NCI-H1694 treated with DMSO at 0.1 percent for 48 hours (cell line): ENCODE measurements at places on chromosomes 5 and 9.
A peak's percentile ranks its signal among the peaks of the same experiment; 100 is the strongest.

DNA sequence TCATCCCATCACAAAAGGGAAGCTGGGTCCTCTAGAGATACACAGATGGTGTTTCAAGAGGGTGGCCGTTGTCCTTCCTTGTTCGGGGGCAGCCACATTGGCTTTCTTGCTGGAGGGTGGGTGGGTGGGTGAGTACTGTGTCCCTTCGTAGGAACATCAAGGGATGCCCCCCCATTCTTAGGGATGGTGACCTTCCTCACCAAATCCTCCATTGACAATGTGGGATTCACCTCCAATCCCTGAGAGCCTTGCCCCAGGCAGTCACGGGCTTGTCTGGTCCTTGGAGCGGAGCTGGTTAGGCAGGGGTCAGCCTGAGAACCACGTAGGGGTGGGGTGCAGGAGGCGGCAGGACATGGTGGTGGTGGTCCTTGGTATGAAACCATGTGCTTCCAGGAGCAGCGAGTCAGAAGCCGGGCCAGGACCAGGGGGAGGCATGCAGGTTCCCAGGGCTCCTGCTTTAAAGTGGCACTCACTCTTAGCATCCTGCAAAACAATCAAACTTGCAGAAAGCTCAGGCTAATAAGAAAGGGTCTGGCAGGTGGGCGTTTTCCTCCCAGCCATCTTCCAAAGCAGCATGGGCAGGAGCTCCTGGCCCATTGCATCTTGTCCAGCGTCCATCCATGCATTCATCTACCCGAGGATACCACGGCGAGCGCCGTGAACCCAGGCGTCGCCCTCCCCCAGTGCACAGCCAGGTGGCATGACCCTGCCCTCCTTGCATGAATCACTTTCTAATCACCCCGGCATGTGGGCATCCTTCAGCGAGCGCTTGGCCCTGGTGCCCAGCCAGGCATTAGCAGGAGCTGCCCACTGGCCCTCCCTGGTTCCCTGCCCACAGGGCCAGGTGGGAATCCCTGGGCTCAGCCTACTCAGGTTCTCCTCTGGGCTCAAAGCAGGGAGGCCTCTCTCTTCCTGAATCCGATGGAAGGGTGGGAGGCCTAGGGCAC lies 76.4 kb downstream of the NTNG2 start:
- no peak for DNase-seq

DNA sequence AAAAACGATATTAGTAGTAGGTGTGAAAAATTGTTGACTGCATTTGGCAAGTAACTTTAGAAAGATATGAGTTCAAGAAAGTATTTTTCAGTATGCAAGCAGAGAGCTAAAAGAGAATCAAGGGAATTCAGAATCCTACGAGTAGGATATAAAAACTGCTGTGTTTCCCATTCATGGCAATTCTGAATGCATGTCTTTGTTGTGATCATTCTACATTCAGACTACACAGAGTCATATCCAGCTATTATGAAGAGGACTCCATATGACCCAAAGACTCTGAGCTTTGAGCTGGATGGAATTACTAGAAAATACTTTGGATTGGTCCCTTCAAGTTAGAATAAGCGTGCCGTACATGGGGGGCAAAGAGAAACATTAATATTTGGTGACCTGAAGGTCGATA lies 12.0 kb downstream of the IFNE start:
- DNase-seq, result no peak

DNA sequence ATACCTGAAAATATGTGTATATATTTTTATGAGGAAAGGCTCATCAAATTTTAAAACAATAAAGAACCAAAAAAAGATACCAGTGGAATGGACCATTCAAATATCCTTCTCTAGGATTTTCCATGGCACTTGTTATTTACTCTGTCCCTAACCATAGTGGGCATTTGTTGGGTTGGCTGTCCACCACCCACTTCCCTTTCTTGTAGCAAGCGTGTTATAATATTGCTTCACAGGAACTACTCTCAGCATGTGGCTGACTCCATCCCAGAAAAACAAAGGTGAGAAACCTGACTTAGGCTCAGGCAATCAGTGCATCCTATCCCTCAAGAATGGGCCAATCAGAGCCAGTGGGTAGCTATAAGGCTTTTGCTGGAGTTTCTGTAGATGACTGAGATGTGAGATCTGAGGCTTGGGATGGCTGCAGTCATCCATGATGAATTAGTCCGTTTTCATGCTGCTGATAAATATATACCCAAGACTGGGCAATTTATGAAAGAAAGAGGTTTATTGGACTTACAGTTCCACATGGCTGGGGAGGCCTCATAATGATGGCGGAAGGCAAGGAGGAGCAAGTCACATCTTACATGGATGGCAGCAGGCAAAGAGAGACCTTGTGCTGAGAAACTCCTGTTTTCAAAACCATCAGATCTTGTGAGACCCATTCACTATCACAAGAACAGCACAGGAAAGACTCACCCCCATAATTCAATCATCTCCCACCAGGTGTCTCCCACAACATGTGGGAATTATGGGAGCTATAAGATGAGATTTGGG lies 17.2 kb downstream of the C5orf63 start:
- no peak for DNase-seq

GRCh38 chr5:119373449-119373858 lies 17.6 kb downstream of the TNFAIP8 start:
- no peak for DNase-seq

DNA sequence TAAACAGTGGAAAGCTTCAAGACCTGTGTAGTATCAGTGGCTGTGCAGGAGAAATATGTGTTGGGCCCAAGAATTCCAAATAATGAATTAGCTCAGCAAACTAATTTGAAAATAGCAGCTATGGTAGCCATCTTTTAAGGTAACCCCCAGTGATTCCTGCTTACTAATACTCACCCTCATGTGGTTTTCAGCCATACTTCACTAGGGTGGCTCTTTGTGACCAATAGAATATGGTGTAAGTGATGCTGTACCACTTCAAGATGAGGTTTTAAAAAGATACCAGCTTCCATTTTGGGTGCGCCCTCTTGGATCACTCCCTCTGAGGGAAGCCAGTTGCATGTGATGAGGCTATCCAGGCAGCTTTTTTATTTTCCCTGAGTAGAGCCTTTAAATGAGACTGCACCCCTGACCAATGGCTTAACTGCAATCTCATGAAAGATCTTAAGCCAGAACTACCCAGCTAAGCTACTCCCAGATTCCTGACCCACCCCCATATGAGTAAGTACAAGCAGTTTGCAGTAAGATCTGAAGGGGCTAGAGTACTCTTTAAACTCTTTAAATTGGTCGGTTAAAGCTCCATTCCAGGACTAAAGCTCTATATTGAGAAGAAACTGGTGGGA lies 58.3 kb downstream of the UHRF2 start:
- no peak for DNase-seq

- DNase-seq, result no peak
These were observed 36.0 kb upstream of the SPATA31C2 start for GRCh38 chr9:88174324-88174723.

DNA sequence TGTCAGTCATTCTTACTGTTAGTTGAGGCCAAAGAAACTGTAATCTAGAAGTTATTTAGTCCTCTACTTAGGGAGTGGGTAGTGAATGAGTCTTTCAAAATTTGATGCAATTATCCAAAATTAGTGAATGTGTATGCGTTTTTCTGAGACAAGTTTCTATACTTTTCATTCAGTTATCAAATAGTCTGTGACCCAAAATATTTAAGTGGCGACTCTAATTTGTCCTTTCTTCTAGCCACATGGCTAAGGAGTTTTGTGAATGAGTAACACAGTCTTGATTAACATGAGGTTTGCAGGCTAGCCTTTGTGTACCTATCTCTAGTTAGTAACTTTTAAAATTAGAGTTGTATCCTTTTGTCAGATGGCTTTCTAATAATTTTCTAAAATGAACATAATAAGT lies 45.6 kb downstream of the COMMD10 start:
- DNase-seq, result no peak

DNA sequence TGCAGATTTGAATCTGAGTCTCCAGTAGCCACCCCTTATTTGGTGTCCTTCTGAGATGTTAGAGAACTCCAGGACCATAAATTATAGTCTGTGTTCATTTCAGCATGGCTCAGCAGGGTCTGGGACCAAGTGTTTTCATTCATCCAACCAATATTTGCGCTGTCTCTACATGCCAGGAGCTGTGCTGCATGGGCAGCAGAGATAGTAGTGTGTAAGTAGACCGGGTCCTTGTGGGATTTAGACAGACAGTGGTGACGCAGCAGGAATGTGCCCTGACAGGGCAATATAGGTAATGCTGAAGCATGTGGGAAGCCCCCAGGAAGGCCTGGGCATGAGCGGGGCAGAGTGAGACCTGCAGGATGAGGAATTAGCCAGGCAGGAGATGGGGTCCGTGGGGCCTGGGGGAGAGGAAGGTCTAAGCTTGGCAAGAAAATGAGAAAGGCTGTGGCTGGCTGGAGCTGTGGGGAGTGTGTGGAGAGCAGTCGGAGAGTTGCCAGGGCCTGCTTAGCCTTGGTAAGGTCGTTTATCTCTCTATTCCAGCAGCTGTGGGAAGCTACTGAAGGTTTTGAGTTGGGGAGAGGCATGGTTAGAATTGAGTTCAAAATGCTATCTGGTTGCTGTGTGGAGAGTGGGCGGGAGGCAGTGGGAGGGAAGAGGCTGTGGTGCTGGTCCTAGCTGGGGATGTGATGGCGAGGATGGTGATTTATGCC lies 16.8 kb downstream of the STXBP1 start:
- DNase-seq, result no peak

DNA sequence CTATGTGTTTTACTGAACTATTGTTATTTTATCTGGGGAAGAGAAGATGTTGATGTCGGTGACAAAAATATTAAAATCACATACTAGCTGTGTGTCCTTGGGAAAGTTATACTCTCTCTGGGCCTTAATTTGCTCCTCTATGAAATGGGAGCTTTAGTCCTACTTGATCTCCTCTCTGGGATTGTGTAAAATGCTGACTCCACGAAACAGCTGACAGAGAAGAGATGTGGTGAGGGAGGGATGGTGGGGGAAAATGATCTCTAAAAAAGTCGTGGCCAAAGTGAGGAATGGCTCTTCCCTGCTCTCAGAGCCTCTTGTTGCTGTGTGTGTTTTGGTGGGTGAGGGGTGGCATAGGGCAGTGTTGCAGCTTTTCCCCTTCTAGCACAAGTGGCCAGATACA lies 173.7 kb downstream of the MELK start:
- no peak for DNase-seq

DNA sequence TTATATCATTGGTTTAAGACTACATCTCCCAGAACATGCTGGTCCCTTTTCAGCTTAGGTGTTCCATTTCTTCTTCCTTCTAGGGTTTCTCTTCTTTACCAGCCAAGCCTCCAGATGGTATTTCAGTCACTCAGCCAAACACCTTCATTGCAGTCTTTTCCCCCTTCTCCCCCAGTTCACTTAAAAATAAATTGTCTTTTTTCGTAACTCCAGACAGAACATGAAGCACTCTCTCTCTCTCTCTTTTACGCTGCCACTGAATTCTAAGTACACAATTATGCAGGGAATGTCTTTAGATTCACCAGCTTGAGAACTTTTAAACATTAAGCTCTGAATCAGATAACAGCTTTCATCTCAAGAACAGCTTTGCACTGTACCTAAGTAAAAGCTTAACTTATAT lies 419.7 kb upstream of the BRINP1 start:
- DNase-seq, result no peak

DNA sequence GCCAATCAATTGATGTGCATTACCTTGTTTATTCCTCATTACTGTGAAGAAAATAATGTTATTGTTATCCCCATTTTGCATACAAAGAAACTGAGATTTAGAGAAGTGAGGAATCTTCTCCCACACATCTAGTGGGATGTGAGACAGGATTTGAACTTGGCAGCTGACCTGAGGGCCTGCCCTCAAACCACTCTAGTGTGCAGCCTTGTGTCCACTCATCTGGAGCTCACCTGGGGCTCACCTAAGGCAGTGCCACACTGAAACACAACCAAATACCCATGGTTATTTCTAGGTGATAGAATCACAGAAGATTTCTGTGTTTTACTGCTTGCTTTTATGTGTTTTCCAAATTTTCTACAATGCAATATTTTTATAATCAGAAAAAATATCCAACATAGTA lies 94.7 kb upstream of the SAP30L start:
- DNase-seq, result no peak

GRCh38 chr5:96717874-96718273 lies 55.7 kb downstream of the CAST start:
- DNase-seq, result no peak

- no peak for DNase-seq
These were observed 3.2 kb upstream of the MIGA2 start for GRCh38 chr9:129033216-129033615.

GRCh38 chr9:134230092-134230941 lies 66.0 kb upstream of the RNU6ATAC start:
- DNase-seq, result no peak

GRCh38 chr9:128081056-128081455 lies 13.0 kb downstream of the SLC25A25 start:
- DNase-seq, result no peak

GRCh38 chr5:110371725-110372041 lies 354.8 kb downstream of the TMEM232 start:
- DNase-seq, result no peak

DNA sequence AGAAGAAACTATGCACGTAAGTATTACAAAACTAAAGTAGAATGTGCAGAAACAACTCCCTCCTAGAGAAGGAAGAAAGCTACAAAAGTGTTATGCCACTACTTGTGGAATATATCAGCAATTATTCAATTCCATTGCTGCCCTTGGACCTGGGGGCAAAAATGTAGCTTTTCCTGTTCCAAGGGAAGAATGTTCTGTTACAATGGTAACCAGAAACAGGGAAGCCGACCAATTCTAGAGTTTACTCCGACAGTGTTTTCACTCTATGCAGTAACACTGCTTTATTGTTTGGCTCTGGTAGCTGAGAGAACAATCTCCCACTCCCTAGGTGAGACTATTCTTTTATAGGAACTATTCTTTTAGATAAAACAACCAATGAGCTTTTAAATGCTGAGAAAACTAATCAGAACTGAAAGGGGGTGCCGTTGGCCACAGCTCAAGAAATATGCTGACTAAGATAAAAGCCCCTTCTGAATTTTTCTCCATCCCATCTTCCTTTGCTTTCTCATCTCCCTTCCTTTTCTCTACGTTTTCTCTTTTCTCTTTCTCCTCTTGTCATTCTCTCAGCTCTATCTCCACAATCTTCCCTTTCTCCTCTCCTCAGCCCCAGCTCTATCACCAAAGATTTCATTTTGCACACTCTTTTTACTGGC lies 54.1 kb downstream of the SLC1A3 start:
- DNase-seq, result no peak

GRCh38 chr9:27703216-27703980 lies 130.1 kb upstream of the C9orf72 start:
- peak; percentile 52 for DNase-seq

GRCh38 chr5:31754741-31755675 lies 116.1 kb downstream of the PDZD2 start:
- DNase-seq, result no peak
